ENCODE measurements at places on chromosomes 7 and 10.

- DNase-seq: no peak
These were observed 64.1 kb upstream of the MALRD1 start for GRCh38 chr10:18984531-18984930.

GRCh38 chr7:99142727-99143520 lies 984 bp downstream of the SMURF1 start:
- peak; percentile 95 for DNase-seq

DNA sequence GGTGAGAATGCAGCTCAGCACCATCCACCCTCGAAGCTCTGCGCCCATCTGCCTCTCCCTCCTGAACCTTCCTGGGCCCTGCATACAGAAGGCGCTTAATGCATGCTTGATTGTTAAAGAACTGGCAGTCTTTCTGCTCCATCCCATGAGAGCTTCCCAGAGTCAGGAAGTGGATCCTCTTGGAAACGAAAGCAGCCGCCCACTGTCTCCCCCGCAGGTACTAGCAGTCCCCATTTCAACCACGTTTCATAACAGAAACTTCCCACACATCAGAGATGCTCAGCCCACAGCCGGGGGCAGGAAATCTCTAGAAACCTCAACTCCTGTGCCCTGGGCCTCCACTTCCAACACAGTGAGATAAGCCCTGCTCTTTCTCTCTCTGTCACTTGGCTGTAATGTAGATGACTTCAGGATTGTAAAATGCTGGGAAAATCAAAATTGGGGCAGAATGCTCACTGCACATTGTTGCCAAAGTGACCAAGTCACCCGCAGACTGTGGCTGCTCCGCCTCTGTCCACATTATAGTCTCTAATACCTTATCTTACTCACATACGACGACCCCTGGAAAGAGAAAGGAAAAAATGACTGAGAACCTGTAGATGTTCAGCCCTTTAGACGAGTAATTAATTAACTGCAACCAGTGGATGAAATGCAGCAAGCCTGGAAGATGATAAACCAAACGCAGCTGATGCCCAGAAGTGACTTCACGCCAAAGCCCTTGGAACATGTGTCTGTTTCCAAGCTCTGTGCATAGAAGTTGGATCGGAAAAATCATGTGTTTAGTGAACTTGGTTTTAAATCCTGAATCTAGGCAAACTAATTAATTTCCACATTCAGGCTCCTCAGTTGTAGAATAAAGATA lies 28.5 kb downstream of the GSDME start:
- no peak for DNase-seq

GRCh38 chr7:55969391-55969790 lies 5.0 kb downstream of the NIPSNAP2 start:
- DNase-seq: no peak

DNA sequence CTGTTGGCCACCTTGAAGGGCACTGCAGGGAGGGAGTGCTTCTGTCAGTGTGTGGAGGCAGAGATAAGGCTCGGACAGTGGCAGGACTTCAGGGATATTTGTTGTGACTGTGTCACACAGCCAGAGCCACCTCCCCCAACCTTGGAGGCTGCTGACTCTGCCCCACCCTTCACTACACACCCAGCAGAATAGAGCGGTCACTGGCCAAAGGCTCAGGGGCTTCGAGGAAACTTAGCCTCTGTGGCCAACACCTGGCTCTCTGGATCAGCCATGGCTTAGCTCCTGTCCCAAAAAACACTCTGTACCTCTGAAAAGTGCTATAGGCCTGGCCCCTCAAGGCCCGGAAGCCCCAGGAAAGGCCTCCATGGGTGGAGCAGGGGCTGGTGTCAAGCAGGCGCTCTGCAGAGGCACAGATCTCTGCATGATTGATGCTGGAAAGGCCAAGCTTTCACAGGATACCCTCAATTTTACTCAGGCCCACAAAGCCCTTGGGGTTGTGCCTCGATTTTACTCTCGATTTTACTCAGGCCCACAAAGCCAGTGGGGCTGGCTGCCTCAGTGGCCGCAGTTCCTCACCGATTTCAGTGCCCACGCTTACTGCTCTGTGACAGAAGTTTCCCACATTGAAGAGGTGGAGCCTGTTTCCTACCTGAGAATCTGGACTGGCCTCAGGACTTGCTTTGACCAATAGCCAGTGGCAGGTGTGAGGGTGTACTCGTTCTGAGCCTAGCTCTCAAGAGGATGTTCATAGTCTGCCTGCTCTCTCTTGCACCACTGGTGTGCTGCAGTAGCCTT lies 113.2 kb upstream of the GPR26 start:
- DNase-seq: no peak

DNA sequence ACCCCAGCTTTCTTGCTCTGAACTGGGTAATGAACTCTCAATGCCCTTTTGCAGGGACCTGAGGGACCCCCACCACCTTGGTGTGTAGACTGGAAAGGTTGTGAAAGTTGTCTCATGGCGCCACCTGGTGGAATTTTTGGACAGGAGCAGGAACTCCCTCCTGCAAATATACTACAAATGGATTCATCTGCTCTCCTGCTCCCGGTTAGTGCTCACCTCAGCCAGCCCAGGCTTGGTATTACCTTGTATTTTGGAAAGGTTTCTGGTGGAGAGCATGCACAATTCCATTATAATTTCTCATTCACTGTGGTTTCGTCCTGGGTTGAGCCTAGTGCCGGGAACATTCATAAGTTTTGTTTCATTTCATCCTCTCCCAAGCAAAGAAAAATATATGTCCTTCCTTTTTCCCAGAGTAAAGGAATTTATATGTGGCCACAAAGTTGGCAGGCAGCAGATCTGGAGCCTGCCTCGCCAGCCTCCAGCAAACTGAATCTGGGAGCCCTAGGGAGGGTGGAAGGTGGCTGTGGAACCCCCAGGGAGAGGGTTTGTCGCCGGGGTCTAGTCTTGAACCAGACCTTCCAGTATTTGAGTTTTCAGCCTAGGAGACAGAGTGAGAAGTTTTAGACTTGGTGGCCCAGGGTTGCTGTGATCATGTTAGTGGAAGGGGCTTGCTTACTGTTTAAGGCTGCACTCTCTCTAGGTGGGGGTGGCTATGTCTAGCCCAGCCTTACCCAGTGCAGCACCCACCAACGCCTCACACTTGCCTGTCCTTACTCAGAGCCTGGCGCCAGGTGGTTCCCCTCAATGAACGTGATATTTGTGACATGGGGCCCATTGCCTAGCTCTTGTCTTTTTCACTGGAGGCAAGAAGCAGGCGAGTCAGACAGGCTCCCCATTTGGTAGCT lies 9.5 kb downstream of the FAM241B start:
- peak; percentile 79 for DNase-seq

- DNase-seq: no peak
These were observed 590.0 kb upstream of the SEMA3D start for GRCh38 chr7:85776691-85777345.

- DNase-seq: no peak
These were observed 19.0 kb downstream of the MINPP1 start for GRCh38 chr10:87523731-87524130.

DNA sequence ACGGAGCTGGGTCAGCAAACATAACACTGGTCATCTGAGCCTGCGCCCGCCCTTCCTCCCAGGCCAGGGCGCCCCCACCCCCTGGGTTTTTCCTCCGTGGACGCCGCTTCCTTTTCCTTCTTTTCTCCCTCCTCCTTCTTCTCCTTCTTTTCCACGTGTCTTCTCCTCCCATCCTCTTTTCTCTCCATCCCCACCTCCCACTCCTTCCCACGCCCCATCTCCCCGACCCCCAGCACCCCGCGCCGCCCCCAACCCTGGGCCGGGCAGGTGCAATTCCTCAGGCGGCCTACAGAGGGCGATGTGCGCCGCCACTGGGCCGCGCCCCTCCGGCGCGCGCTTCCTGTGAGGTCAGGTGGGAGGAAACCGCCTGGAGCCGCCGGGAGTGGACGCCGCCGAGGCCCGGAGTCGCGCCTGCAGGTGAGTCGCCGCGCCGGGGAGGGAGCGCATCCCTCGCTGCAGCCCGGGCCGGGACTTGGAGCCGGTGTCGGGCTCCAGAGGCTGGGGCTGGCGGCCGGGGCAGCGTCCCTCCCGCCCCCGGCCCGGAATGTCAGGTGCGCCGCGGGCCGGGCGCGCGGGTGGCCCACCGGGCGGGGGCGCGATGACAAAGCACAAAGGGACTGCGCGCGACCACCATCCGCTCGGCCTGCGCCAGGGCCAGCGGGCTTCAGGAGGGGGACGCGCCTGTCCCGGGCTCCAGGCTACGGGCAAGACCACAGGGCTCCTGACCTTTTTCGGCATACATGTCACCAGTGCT lies at the start of gene FAM241B:
FAM241B (plus strand) TSS at position 351 of the 754 bp plus-strand sequence. CDS start 1,497 bp downstream, outside the sequence.
- peak; percentile 92 for DNase-seq

- DNase-seq: no peak
These were observed 54.6 kb upstream of the MKI67 start for GRCh38 chr10:128180843-128181242.

GRCh38 chr7:108076156-108076555 lies 54.0 kb downstream of the LAMB4 start:
- DNase-seq: no peak

- no peak for DNase-seq
These were observed 161.2 kb upstream of the FAM3C start for GRCh38 chr7:121557034-121557892.

DNA sequence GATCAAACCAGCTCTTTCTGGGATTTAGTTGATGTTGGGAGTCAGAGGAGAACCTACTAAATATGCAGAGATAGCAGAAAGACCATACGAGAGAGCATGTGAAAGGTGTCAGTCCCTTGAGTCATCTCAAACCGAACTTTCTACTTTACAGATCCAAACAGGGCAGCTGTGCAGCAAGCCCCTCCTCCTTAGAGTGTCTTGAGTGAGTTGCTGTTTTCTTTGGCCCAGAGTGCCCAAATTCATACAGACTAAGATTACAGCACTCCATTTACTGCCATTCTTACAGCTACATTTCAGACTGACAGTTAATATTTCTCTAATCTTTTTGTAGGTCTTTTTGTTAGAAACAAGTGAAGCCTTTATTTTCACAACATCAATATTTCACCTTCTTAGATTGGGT lies 53.4 kb downstream of the NRCAM start:
- no peak for DNase-seq

GRCh38 chr7:96034940-96035727 lies 262.8 kb downstream of the DYNC1I1 start:
- DNase-seq: no peak

- no peak for DNase-seq
These were observed 26.9 kb downstream of the CCDC6 start for GRCh38 chr10:59879363-59879913.

- no peak for DNase-seq
These were observed 8.0 kb upstream of the TAS2R60 start for GRCh38 chr7:143435266-143435665.

GRCh38 chr7:32500922-32501341 lies 5.6 kb downstream of the AVL9 start:
- DNase-seq: no peak

- DNase-seq: no peak
These were observed 22.2 kb downstream of the CDNF start for GRCh38 chr10:14815681-14816080.

- peak; percentile 81 for DNase-seq
These were observed 972 bp upstream of the CXCL12 start for GRCh38 chr10:44385696-44386441.

GRCh38 chr7:131026297-131027000 lies 292.4 kb upstream of the KLF14 start:
- no peak for DNase-seq

- DNase-seq: no peak
These were observed 53.5 kb upstream of the TNS3 start for GRCh38 chr7:47635091-47636080.

GRCh38 chr7:26843705-26844104 lies 20.7 kb downstream of the SKAP2 start:
- DNase-seq: no peak
